ENCODE measurements at places on chromosomes 12 and 14.

GRCh38 chr12:105876396-105876927, 262.3 kb downstream of the NUAK1 start:
- no peak for DNase-seq

- no peak for DNase-seq
Observed at GRCh38 chr12:48682927-48683326, 889 bp upstream of the KANSL2 start.

- no peak for DNase-seq
Observed at GRCh38 chr14:104230946-104231345, 92.6 kb downstream of the KIF26A start.

DNA sequence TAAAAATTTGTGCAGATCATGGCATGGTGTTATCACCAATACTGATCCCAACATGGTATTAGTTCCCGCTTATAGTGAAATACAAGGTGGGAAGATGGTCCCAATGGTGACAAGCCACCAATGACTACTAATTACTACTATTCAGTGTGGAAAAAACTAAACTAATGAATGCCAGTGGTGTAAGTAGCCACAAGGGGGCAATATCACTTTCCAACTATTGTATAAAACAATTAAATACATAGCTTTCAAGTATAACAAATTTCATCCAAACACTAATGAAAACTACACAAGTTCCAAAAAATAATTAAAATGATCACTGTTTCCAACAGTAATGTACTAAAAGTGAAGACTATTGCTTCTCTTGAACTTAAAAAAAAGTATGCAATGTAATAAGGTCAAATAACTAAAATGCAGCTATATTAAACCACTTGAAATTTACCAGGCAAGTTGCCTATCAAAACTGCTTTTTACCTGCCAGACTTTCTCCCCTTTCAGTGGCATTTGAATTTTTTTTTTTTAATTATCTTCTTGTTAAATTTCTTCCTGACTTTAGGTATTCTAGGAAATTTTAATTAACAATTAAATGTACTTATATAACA, 58.0 kb downstream of the PAPLN start:
- DNase-seq, result no peak

GRCh38 chr12:75556311-75556899, 45.0 kb upstream of the KRR1 start:
- DNase-seq, result no peak

Data from NCI-H510A (cell line).